GM10248 (cell line): ENCODE measurements at places on chromosomes 5 and 9.

GRCh38 chr5:40483316-40483715 lies 196.4 kb upstream of the PTGER4 start:
- no peak for DNase-seq

- DNase-seq, result no peak
Measured at GRCh38 chr9:34124926-34125325, 1.6 kb downstream of the DCAF12 start.

DNA sequence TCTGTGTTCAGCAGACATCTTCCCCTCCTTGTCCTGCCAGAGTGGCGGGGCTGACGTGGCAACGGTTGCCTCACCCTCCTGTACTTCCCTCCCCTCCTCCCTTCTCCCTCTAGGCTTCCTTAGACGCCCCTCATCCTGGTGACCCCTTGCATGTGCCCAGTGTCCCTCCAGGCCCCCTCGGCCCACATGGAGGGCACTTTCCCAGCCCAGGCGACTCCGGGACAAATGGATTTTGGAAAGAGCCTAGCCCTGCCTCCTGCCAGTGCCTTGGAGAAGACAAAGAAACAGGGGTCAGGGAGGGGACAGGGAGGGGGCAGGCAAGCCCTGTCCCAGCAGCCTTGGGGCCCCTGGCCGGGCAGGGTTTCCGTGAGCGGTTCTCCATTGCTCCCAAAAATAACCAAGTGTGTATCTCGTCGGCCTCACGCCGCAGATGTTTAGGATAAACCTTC lies 38.3 kb upstream of the NEURL1B start:
- DNase-seq, result no peak

DNA sequence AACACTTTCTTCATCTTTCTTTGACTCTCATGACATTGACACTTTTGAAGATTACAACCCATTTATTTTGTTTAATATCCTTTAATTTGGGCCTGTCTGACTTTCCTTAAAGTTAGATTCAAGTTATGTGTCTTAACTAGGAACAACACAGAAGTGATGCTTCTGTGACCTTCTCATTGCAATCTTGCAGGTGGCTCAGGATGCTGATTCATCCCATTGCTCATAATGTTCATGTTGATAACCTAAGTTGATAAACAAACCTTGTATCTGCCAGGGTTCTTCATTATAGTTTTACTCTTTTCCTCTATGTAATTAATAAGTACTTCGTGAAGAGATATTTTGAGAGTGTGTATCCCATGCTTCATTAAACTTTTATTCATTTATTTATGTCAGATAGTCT lies 107.2 kb upstream of the SHB start:
- no peak for DNase-seq

DNA sequence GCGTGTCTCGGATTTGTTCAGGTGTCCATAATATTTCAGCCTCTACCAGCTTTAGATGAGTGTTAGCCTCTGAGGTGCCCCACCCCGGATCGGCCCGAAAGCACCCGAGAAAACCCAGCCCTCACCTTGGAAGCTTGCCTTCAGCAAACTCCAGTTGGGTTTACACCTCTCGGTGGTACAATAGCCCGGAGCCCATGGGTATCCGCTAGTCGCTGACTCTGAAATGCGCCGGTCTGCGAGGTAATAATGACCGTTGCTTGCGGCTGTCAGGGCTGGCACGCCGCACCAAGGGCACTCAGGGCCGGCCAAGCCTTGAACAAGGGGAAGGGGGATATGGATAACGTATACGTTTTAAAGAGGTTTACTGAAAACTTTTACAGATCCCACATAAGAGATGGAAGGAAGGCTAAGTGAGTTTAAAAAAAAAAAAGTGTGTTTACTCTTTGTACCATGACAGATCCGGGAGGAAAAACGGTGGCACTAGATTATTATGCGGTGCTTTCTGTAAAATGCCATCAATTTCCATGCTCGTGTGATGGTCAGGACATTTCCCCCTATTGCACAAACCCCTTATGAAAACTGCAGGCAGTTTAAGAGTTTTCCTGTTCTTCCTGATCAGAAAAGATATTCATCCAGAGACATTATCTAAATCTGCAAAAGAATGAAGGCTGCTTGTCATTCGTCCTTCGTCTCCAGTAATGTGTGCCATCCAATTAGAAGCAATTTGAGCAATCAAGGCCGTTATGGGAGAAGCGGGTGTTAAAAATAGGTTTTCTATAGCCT lies 124.2 kb downstream of the TMEM161B start:
- no peak for DNase-seq

DNA sequence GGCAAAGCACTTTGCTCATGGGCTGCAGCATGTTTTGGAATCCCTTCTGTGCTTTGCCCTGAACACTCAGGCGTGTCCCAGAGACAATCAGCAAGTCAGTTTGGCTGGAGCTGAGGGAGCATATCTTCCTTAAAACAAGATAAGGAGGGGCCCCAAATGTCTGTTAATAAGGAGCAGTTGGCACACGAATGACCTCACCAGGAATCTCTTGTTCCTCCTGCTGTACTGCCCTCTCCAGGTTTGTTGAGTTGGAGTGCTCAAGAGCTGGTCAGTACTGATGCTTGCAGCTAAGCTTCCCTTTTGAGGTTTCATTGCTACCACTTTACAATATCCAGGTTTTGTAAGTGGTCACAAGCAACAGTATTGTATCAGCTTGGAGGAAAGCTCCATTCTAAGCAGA lies 101.3 kb upstream of the EGFLAM start:
- no peak for DNase-seq

- DNase-seq, result no peak
Measured at GRCh38 chr9:130581766-130582165, 2.4 kb downstream of the FUBP3 start.

GRCh38 chr9:101586651-101587050 lies 8.1 kb downstream of the PPP3R2 start:
- no peak for DNase-seq

DNA sequence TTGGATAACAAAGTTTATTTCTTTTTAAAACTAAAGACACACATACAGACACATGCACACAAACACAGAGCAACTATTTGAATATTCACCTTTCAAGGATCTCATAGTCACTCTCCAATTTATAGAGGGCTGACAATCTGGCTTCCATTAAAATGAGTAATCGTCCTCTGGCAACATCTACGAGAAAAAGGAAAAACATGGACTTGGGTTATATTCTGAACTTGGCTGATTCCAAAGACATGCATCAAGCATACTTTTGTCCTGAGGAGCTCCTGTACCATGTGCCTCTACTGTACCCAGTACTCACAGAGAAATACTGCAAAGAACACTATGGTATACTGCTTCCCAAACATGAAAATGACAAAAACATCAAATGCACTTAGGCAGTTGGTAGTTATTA lies 15.4 kb downstream of the IARS1 start:
- no peak for DNase-seq

DNA sequence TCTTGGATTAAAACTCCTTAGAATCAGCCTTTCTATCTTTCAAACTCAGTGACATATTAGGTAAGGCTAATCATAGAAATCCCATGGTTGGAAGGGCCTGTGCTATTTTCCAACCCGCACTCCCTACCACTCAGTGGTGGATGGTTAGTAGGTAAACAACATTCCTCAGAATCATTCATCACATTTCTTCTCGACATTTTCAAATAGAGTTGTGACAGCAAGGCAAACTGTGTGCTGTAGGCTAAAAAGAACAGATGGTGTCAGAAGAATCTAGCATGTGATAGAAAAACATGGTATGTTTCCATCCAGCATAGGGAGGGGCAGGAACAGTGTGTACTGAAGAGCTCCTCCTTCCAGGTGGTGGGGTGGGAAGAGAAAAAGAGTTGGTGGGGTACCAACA lies 227.3 kb upstream of the NMUR2 start:
- no peak for DNase-seq

- no peak for DNase-seq
Measured at GRCh38 chr9:134459164-134459563, 132.9 kb downstream of the RXRA start.

- peak; percentile 2 for DNase-seq
Measured at GRCh38 chr9:136775191-136775590, 10.9 kb upstream of the LCN15 start.

- DNase-seq, result no peak
Measured at GRCh38 chr5:138874771-138875551, at the start of gene LRRTM2. Gene LRRTM2 (minus strand): TSS chr5:138875335. CDS start chr5:138874911, 424 bp downstream.

DNA sequence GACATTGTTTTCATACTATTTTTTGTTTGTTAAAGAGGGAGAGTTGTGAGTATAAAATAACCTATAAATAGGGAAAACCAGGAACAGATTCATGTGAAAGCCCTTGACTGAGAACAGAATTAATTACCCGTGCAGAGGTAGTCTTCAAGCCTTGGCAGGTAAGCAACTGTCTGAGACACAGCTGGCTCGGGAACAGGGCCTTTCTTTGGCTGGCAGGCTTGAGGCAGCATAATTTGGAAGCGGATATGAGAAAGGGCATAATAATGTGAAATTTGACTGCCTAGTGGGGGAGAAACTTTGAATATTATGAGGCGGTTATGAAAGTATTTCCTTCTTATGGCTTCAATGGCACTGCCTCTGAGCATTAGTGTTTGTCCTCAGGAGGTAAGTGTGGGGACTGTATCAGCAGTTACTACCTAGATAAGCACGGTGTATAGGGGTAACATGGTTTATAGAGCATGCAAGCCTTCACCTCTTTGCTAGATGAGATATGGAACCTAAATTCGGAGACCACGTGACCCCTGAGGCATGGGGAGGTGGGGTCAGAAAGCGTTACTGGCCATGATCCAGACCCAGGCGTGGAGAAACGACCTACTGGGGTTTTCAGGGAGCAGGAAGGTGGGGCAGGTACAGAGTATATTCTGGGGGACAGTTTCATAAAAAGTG lies 210.2 kb upstream of the GAS1 start:
- DNase-seq, result no peak

DNA sequence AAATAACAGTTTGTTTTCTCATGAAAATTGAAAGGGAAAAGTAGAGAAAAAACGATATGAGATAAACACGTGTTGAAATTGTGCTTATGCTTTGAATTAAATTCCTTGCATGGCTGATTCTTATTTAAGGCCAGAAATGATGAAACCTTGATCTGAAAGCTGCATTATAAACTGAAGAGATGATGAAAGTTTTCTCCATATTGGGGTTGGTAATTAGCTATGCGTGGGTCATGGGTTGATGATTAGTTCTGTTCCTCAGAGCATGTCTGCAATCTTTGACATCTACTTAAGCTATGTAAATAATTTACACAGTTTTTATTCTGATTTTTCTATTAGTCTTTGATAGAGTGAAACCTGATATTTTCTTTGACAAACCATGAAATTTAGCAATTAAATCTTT lies 264.1 kb downstream of the CD180 start:
- DNase-seq, result no peak

GRCh38 chr9:23537192-23538066 lies 288.6 kb downstream of the ELAVL2 start:
- DNase-seq, result no peak

- no peak for DNase-seq
Measured at GRCh38 chr5:76742583-76742982, 26.7 kb downstream of the F2R start.

DNA sequence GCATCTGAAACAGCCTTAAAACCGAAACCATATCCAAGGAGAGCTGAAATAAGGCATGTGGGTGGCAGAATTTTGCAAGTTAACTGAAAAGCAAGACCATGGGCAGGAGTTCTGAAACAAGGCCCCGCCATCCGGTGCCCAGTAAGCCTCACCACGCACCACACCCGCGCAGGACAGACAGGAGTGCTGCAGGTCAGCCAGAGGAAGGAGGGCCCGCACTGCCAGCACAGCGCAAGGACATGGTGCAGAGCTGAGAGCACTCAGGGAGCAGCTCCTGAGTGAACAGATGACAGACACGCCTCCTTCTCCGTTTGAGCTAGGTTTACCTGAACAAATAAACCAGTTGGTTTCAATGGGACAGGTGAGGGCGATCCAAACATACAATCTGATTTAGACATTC lies 16.5 kb upstream of the ISCA1 start:
- no peak for DNase-seq

GRCh38 chr9:85927076-85927475 lies 13.9 kb upstream of the NAA35 start:
- DNase-seq, result no peak
